ENCODE measurements at places on chromosomes 4 and X.

DNA sequence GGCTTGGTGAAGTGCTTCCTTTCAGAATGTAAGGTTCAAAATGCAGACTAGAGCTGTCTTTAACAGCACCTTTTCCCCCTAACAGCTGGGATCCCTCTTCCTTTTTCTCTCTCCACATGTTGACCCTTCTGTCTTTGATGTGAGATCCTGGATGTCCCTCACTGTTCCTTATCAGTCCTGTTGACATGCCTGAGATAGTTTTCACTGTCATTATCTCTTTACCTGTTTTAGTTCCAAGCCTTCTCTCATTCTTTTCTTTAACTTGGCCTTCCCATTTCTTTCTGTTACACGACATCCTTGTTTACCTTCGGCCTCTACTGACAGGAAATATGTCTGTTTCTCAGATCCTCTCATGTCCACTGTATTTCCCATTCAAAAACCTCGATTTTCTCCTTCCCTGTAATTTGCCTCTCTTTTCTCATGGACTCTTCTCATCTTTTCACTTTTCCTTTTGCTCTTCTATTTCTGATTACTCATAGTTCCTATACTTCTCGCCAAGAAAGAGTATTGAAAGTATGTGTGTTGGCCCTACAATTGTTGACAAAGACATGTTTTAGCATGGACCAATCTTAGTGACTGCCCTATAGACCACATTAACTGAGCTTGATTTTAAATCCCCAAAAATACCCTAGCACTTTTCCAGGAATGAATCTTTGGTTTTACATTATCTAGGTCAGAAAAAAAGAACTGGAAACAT lies 1.2 kb upstream of the SOWAHB start:
- no peak for DNase-seq

- no peak for DNase-seq
Observed at GRCh38 chr4:8537041-8537461, 43.1 kb upstream of the GPR78 start.

GRCh38 chr4:57091657-57092162 lies 18.5 kb downstream of the IGFBP7 start:
- DNase-seq = no peak

- no peak for DNase-seq
Observed at GRCh38 chrX:109036624-109037023, 300.3 kb upstream of the IRS4 start.

GRCh38 chrX:102652031-102652688 lies 877 bp downstream of the GPRASP1 start:
- peak; percentile 2 for DNase-seq

DNA sequence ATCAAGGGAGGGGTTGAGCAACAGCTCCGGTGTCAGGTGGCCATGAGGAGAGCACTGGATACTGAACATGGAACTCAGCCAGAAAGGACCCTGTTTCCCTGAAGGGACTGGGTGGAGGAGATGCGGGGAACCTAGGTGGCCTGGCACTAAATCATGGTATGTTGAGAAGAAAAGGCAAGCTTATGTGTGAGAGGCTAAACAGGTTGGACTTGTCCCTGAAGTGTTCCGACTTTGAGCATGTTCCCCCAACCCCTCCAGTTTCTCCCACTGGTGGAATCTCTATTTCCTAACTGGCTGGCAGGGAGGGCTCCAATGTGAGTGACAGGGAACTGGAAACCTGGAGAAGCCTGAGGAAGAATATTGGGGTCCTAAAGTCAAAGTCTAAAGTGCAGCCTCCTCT lies 69.5 kb downstream of the PLAC1 start:
- DNase-seq = no peak

DNA sequence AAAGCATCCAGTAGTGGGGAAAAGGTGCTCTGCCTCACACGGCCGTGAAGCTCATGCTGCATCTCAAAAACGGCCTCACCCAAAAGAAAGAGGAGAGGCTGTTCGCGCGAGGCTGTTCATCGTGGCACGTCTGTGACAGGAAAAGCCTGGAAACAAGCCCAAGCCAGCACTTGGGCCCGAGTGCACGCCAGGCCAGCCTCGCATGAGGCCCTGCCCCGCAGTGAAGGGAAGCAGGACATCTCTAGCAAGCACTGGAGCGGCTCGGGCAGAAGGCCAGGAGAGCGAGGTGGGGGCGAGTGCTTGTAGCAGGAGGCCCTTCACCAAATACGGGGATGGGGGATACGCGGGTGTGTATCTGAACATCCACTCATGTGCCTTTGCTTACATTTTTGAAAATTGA lies 39.9 kb upstream of the MXD4 start:
- DNase-seq = no peak

GRCh38 chrX:13840121-13840520 lies 23.2 kb upstream of the GPM6B start:
- DNase-seq = no peak

DNA sequence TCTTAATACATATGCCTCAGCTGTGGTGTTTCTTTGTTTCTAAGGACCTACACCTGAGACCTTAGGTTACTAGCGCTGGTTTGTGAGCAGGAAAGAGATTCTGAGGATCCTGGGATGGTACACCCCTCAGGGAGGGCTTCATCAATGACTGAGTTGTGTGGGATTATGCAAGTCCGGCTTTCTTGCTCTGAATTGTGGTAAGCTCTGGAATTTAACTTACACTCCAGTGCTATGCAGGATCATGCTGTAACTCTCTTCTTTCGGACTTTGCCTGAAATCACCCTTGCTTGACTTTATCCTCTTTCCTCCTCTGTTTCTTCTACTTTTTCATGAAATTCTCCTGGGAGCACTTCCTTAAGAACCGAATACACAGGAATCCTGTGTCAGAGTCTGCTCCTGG lies 431.5 kb upstream of the BOD1L1 start:
- DNase-seq = no peak

GRCh38 chr4:56326363-56326762 lies 60.9 kb downstream of the AASDH start:
- DNase-seq = no peak

DNA sequence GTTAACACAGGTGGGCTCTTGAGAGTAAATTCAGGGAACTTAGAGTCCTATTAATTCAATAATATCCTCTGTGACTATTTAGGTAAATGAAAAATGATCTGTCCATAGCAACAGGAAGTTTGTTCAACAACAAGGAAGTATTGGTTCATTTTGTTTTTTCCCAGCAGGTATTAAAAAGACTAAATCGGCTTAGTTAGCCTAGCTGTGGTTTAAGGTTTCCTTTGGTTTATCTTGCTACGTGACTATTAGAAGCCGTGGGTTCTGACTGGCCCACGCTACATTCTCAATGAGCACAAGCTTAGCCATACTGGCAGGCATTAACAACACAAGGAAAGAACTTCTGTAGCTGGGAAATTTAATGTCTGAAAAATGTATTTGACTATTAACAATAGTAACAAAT lies 168.8 kb upstream of the HS3ST1 start:
- DNase-seq = no peak

DNA sequence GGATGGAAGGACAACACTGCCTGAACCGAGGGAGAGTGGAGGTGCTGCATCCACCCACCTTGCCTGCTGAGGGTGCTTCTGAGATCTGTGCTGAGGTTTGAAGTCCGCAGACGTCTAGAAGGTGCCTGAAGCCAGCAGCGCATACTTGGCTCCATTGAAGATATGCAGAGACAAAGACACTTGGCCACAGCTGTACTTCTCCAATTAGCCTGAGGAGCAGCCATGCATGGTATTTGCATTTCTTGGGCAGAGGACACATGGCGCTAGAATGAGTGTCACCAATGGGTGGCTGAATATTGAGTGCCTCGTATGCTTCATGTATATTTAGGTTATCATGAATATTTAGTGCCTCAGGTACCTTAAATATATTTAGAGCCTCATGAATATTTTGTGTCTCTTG lies 128.7 kb upstream of the ATP6AP2 start:
- DNase-seq = no peak

GRCh38 chr4:53022513-53023100 lies 160.5 kb downstream of the RASL11B start:
- no peak for DNase-seq

DNA sequence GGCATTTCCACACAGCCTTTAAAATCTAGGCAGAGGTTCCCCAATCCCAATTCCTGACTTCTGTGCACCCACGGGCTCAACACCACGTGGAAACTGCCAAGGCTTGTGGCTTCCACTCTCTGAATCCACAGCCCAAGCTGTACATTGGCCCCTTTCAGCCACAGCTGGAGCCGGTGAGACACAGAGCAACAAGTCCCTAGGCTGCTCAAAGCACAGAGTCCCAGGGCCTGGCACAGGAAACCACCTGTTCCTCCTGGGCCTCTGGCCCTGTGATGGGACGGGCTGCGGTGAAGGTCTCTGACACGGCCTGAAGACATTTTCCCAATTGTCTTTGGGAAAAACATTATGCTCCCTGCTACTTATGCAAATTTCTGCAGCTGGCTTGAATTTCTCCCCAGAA lies 500.0 kb downstream of the FSTL5 start:
- DNase-seq = no peak

- no peak for DNase-seq
Observed at GRCh38 chrX:71636438-71637252, 18.3 kb upstream of the CXCR3 start.

GRCh38 chrX:13013363-13014110 lies 30.9 kb downstream of the FAM9C start:
- DNase-seq = no peak

DNA sequence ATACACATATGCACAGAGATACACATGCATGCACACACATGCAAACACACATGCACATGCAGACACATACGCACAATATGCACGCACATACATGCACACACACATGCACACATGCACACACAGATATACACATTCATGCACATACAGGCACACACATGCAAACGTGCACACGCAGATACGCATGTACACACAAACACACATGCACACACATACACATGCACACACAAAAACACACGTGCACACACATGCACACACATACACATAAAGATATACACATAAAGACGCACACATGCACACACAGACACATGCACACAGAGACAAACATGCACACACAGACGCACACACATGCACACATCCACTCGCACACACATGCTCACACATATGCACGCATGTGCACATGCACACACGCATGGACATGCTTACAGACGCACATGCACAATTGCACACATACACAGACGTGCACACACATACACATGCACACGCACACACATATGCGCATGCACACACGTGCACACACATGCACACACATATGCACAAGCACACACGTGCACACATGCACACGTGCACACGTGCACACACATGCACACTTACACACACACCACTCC lies 145.2 kb downstream of the ADRA2C start:
- DNase-seq = no peak

DNA sequence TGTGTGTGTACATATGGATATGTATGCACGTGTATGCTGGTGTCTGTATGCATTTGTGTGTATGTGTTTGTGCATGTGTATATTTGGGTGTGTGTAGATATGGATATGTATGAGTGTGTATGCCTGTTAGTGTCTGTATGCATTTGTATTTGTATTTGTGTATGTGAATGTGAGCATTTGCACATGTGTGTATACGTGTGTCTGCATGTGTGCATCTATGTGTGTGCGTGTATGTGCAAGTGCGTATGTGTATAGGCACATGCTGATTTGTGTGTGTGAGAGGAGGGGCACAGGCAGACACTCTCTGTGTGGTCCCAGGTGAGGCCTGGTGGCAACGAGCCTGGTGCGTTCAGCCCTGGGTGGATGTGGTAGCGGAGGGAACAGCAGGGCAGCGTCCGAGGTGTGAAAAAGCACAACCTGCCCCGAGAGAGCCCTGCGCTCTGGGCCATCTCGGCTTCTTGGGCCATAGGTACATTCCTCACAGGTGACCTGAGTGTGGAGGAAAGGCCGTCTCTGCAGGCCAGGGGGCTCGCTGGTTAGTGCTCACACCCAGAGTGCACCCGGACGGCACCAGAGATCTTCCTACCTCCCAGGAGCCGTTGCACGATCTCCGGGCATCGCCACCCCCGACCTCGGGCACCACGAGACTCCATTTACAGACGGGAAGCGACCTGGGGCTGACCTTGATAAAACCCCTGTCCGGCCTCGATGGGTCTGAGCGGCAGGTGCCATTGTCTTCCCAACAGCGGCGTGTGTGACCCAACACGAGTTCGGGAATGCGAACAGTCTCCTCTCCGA lies 45.0 kb downstream of the ASMT start:
- no peak for DNase-seq

DNA sequence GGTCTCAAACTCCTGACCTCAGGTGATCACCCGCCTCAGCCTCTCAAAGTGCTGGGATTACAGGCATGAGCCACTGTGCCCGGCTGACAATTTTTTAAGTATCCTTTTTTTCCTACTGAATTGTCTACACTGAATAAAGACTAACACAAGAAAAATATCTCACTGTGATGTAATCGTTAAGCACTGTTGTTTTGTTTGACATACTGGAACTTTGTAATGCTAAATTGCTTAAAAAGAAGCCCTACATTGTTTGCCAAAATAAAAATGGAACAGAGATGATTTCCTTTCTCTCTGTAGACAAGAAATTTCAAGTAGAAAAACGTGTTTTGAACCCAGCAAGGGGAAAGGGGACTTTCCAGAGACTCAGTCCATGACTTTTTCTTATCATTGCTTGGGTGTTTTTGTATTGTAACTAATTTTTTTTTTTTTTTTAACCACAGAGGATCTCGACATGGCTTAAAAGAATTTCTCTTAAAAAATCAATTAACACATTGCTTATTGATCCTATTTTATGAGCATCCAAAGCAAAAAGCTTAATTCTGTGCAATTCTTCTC lies 74.9 kb downstream of the TMEM156 start:
- DNase-seq = no peak

DNA sequence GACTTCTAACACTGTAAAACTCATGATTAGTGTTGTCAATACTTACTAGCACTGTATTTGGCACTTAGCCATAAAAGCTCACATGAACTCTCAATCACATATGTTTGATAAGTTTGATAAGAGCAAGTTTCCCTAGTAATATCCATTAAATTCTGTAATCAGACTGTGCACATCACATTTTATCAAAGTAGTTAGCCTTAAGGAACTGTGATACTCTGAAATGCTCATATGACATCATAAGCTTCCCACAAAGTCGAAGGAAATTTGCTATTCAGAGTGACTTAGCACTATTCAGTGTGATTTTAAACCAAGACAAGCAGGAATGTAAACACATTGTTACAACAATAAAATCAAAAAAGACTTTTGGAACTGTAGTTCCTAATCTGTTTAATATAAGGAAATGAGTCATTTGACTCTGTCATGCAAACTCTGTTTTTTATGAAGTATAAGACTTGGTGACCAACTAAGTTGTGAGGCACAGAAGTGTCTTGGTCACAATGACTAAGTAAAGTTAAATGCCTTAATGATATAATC lies 6.7 kb downstream of the SLC7A11 start:
- no peak for DNase-seq

Measured in stimulated activated CD4-positive, alpha-beta T cell treated with anti-CD3 and anti-CD28 coated beads, Interleukin-1b, Interleukin-23, amount 100 ng/mL, for 4 hours (primary cell).